ENCODE measurements at places on chromosomes 12 and 14. TPM values are rescaled to one million over a fixed set of nuclear protein-coding genes. Genes with fewer than 3 reads are reported as not detected.

DNA sequence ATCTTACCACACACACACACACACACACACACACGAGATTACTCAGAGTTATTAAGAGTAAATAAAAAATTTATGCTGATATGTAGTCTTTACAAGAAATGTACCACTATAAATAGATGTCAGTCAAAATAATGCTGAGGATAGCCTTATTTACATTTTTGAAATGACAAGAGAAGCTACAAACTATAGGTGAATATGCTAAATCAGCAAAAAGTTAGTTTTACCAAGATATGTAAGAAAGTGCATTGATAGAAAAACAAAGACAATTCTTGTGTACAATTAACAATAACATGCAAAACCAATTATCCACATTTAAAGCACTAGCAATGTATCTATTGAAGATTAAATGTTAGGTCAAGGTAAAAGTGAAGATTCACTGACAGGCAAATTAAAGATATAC lies 46.8 kb upstream of the CERS5 start:
- DNase-seq = no peak

DNA sequence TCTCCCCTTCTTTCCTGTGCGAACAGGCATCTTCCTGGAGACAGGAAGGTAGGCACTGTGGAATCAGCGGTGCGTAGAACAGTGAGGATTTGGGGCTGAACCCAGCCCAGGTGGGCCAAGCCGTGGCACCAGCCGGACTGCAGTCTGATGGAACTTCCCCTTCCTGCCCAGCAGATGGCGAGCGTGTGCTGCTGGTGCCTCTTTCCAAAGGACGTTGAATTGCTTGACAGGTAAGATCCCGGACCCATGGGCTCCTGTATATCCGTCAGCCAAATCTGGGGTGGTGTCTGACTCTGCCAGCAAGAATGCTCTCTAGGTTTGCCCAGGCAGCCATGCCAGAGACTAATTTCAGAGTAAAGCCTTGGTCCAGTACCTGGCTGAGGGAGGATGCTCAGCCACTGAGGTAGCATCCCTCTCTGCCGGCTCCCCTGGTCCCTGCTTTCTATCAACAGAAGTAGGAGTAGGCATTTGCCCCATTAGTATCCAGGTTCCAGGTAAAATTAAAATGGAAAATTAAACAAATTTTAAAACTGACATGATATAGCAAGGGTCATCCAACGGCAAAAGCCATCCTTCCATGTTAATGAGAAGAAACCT lies 21.1 kb upstream of the KCNA5 start:
- peak; percentile 87 for DNase-seq

GRCh38 chr12:106892075-106892474 lies 63.6 kb upstream of the TMEM263 start:
- no peak for DNase-seq

DNA sequence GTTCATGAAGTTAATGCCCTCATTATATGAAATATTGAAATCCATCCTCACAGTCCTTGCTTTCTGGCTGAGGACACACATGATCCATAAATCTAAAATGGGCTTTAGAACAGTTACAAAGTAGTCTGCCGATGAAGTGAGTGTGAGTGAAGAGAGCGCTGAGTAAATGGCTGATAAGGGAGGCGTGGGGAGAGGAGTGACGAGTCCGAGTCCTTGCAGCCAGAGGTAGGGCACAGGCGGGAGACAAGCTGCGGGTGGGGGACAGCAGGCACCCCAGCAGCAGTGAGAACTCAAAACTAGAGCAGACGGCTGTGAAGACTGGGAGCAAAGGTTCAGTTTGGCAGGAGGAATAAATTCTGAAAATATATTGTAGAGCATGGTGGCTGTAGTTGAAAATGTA lies 140.1 kb upstream of the ATP2B1 start:
- no peak for DNase-seq

DNA sequence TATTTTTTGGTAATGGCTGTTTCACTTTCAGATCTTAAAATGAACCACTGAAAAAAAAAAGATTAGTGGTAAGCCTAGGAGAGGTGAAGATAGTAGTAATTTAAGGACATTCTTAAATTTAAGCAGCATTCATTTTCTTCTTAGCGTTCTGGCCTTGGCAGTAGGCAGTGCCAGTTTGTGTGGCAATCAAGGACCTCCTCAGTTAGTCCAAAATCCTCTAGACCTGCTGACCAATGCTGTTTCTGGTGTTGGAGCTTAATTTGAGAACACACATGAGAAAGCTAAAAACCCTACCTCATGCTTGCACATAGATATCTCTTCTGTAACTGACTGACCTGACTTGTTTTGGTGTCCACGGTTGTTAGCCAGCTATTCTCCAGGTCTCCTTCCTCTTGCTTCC lies 219.8 kb upstream of the RGS6 start:
- DNase-seq = no peak

DNA sequence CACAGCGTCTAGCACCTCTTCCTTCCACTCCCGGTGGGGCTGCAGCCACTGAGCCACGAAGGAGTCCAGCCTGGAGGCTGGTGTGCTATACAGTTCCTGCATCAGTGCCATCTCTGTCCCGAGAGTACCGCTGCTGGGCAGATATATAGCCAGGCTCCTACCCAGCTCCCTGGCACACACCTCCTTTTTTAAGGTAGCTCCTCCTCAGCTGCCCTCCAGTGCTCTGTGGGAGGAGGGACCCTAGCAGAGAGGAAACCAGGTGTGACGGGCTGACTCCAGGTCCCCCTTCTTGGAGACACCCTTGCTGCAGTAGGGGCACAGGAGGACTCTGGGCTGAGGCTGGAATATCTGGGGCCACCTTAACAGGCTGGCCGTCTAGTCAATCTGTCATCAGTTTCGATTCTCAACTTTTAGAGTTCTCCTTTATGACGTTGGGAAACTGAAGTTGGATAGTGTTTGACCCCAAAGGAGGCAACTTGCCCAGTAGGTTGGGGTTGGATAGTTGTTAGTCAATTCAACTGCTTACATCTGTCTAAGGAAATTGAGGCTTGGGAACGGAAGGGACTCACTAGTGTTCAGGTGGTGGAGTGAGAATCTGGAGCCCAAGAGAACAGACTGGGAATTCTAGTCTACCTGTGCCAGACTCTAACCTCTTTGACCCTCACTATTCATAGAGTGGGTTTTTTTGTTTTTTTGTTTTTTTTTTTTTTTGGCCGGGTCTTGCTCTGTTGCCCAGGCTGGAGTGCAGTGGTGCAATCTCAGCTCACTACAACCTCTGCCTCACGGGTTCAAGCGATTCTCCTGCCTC lies at the start of gene OASL:
OASL (minus strand) TSS at position 386 of the 808 bp plus-strand sequence; CDS start at position 111, 275 bp downstream.
- no peak for DNase-seq

DNA sequence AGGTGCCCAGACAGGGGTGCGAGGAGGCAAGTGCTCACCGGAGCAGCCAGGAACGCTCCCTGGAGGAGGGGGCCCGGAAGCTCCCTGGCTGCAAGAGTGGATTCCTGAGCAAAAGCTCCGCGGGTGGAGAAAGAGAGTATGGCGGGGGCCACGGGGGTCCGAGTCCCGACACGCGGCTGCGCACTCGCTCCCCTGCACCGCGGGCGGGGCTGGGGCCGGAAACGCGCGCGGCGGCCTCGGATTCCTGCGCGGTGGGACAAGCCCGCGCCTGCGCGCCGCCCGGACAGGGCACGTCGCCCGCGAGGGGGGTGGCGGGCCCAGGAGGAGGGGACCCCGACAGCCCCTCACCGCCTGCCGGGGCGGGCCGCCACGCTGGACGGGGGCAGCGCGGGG lies 27.8 kb upstream of the GPR132 start:
- DNase-seq = peak; percentile 51

DNA sequence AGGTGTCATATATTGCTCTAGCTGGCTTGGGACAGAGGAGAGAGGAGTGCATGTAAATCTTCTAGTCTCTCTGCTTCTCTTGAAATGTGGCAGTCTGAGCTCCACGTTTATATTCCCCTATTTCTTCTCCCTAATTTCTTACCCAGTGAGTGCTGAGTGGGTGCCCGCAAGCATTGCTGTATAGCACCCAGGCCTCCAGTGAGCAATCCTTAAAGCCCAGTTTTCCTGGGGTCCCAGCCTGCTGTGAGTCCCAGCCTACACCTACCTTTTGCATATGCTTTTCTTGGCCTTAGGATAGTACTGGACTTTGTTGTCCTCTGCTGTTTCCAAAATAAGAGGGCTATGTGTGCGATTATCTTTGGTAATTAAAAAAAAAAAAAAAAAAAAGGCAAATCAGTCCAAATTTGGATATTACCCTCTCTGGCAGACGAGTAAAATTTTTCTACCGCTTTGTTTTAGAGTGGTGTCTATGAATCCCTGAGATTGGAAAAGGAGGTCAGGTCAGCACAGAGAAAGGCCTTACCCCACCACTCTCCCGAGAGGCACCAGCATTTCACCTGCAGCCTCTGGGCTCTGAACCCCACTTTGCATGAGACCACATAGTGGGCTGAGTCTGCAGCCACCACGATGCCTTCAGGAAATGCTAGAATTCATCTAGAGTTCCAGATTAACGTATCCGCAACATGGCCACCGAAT lies 1.1 kb downstream of the MGST1 start:
- no peak for DNase-seq

DNA sequence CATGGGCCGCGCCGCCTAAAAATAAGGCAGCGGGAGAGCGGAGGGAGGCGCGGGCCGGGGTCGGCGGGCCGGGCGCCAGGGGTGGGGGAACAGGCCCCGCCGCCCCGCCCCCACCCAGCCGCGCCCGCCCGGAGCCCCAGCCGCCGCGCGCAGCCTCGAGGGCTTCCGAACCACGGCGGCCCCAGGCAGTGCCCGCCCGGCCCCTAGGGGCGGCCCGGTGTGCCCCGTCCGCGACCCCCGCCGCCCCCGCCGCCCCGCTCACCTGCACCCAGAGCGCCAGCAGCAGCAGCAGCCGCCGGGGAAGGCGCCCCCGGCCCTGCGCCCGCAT lies 519 bp downstream of the JAG2 start:
- DNase-seq = no peak

- DNase-seq = no peak
These were observed 68.5 kb upstream of the OTX2 start for GRCh38 chr14:56878766-56879165.

EFS gene
- total RNA-seq = 32.1 TPM

- no peak for DNase-seq
These were observed 349.5 kb upstream of the RGS6 start for GRCh38 chr14:71582705-71583104.

- DNase-seq = no peak
These were observed 413.1 kb downstream of the MED13L start for GRCh38 chr12:115864396-115864795.

- DNase-seq = no peak
These were observed 88.4 kb downstream of the BCAT1 start for GRCh38 chr12:24860546-24860945.

GRCh38 chr12:6650832-6651231 lies 3.6 kb upstream of the ACRBP start:
- no peak for DNase-seq

CAPZA3 gene
- total RNA-seq = not detected

DNA sequence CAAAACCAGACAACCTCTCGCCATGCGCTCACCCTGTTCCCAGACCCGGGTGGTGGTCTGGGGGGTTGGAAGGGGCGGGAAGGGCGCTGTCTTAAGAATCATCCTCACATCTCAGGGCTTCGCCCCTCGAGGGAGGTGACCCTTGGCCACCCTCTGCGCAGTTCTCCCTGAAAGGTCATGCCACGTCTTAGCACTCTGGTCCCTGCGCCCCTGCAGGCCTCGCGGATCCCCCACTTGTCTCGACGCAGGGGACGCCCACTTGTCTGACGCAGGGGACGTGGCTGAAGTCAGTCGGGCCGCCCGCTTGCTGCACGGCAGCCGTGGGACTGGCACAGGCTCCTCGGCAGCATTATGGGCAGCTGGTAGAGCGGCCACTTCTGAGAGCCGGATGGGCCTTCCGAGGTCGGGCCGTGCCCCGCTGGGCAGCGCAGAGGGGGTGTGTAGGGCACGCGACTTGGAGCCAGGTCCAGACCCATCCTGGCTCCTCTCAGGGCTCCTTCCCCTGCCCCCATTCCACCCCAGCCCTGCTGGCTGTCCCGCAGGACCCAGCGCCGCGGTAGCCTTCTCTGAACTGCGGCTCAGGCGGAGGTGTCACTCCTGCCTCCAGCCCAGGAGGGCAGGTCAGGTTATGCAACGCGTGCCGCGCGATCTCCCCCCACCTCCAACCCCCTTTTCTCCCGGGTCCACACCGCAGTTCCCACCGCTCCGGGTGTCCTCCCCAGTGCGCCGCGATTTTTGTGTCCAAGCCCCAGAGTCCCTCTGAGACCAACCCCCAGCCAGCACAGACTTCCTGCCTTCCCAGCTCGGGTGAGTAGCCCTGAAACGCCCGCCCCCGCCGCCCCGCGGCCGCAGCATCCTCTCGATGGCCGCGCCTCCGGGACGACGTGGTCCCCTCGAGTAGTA lies 40.9 kb upstream of the CAPRIN2 start:
- peak; percentile 89 for DNase-seq
